Lower lobe of right lung (tissue), 2 donors: ENCODE measurements at places on chromosomes 6 and 20.
A peak's percentile ranks its signal among the peaks of the same experiment; 100 is the strongest.

- DNase-seq = no peak
These were observed 9.8 kb upstream of the BPI start for GRCh38 chr20:38294076-38294591.

DNA sequence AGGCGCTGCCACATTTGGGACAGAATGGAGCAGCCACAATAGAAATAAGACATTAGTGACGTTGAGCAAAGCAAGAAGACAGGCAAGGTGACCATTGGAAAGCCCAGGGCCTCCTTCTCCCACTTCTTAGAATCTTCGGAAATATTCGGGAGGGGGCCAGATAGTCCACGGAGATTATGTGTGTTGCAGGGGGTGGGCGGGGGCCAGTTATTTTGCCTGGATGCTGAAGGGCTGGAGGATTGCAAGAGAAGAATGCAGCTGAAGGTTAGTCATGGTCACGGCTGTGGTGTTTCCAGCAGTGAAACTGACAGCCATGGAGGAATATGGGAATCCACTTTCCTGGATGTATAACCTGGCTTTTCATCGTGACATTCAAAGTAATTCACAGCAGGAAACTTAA lies 88.6 kb downstream of the CDH26 start:
- no peak for DNase-seq

GRCh38 chr20:5608442-5609161 lies 141.6 kb upstream of the SHLD1 start:
- DNase-seq = no peak

- DNase-seq = no peak
These were observed 443.8 kb upstream of the MANEA start for GRCh38 chr6:95133578-95133977.

DNA sequence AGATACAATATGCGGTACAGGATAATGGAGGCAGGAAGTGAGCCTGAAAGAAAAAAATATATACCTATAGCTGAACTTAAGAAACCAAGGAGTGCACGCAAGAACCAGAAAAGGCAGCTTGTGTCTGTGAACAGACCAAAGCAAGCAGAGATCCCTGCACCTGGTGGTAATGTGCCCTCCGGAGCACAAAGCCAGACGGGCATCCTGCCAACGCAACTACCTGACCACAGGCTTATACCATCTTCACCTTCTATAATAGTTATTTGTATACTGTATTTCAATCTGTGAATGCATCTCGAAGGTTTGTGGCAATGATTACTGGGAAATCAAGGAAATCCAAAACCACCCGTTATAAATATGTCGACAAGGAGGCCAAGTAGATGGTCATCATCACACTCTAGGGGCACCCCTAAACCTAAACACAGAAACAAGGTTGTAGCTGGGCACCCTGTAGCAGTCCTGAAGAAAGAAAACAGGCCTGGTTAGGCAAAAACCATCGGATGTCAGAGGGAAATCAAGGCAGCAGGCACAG lies 801 bp downstream of the FBXL4 start:
- peak; percentile 54 for DNase-seq

DNA sequence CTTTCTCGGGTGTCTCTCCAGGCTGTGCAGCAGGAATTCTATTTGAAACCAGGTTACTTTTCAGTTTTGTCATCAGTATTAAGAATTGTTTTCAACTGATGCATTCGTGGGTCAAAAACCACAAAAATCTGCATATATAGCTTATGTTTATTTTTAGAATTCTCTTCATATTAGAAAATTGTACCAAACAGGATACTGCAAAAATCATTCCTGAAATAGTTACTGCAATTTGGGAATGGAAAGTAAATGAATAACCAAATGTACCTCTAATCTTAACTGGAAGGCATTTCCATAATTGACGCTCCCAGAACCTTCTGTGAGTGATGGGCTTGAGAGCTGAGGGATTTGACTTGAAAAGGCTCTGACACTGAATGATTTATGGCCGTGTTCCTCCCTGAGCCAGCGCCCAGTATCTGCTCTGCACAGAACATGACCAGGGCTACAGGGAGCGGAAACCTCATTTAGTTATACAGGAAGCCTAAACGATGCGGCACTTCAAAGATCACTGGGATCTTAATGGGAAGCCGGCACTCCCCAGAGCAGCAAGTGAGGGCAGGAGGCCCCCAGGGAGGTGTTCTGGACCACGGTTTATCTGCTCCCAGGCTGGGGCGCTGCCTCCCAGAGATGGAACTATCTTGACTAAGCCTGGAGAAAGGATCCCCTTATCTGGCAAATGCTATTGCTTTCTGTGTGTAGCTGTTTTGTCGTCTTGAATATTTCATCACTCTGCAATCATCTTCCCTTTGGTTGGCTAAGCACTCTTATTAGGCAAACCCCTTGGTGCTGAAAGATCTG lies 446.0 kb downstream of the QKI start:
- no peak for DNase-seq

- no peak for DNase-seq
These were observed 16.6 kb downstream of the SLC22A1 start for GRCh38 chr6:160137989-160138835.

GRCh38 chr20:24048024-24048611 lies 59.5 kb upstream of the GGTLC1 start:
- no peak for DNase-seq

GRCh38 chr20:19996917-19997316 lies 20.2 kb upstream of the NAA20 start:
- no peak for DNase-seq

DNA sequence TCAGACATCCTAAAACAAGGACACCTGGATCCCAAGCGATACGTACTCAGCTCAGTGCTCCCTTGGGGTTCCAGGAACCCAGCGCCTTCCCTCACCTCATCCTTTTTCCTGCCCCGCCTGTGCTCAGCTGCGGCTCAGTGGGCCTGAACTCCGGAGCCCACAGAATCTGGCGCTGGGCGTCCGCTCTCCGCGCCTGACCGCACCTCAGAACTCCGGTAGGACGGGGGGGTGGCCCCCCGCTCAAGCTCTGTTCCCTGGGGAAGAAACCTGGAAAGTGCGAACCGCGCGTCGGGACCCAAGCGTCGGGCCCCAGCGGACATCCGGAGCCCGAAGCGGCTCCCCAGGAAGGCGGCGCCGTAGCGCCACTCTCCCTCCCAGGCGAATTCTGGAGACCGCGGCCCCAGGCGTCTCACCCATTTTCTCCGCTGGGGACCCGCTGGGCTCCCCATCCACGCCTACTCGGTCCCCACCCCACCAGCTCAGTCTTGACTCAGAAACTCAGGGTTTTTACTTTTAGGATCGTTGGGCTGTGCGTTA lies 336 bp upstream of the LY6G5C start:
- peak; percentile 63 for DNase-seq

DNA sequence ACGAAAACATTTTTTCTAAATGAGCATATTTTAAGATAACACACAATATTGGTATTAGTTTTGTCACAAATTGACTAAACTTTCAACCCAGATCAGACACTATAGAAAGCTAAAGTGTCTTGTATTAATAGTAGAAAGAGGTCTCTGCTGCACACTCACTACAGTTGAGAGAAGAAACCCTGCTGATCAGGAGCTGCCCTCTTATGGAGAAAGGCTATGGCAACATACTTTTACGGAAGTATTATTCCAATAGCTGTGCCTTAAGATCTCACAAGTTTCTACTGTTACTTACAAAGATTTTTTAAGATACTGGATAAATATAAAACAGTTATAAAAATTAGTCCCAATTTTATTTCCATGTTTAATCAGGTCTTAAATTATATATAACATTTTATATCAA lies 155.7 kb downstream of the RIMS1 start:
- DNase-seq = no peak

DNA sequence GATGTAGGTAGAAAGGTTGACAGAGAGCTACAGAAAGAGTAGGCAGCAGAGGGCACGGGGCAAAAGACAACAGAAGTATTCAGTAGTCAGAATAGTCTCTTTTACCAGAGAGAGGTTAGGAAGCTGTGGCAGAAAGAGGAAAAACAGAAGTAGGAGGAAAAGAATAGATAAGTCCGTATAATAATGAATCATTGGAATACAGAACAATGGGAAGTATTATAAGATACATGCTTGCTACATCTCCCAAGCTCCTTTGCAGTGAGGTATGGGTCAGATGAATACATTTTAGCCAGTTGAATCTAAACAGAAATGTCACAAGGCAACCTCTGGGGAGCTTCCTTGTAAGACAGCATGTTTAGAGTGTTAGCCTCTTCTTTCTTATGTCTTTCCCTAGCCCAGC lies 570.5 kb upstream of the CITED2 start:
- DNase-seq = no peak

DNA sequence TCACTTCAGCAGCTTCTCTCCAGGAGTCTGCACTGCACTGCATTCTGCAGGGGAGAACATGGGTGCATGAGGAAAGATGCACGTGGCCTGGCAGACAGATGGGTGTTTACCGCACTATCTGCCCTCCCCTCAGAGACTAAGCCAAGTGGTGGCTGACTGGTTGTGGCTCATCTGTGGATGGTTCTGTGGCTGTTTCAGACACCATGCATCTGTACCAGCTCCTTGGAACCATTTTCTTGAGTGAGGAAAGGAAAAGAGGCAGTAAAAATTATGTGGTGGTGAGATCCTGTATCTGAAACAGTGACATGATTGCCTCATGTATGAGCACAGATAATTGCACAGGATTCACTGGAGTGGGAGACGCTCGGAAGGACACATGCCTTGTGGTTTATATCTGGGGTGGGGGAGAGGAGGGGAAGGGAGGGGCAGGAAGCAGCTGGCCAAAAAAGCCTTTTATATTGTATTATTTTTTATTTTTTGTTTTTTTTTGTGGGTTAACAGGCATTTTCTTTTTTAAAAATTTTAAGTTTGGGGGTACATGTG lies 161.7 kb downstream of the ERMARD start:
- no peak for DNase-seq

DNA sequence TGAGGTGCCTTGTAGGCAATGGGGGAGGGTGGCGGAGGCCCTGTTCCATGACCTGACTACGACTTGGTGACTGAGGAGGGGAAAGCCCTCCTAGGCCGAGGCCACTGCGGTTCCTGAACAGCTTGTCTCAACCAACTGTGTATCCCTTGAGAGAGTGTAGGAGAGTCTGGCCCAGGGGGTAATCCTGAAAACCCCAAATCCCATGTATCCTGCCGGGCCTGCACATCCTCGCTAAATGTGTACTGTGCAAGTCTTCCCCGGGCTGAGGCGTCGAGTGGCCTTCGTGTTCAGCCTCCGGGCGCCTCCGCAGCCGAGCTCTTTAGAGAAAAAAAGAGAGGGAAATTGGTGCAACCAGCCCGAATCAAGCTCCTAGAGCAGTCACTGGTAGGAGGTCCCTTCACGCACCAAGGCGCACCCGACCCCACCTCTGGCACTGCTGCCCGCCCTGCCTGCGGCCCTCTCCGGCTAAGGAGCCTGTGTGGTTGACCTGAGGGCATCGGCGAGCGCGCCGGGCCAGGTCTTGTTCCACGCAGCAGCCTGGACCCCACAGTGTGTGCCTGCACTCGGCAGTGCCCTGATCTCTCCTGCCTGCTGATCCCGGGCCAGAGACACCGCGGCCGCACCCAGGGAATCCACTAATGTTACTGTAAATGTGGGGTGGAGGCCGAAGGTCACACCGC lies 7.3 kb downstream of the SIM1 start:
- DNase-seq = no peak

DNA sequence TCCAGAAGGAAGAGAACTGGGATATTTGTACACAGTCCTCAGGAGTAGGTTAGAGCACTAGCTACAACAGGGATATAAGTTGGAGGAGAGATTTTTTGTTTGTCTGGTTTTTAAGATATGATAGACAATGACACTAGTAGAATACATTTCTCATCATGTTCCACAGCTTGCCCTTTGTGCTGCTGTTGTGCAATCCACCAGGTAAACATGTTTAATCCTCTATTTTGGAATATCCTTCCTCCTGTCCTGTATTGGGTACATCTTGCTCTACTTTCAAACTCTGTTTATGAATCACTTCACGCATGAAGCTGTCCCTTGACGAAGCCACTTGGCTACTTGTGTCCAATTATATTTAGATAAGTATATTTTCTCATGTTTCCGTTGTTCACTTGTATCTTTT lies 153.6 kb upstream of the TENT5A start:
- DNase-seq = no peak

DNA sequence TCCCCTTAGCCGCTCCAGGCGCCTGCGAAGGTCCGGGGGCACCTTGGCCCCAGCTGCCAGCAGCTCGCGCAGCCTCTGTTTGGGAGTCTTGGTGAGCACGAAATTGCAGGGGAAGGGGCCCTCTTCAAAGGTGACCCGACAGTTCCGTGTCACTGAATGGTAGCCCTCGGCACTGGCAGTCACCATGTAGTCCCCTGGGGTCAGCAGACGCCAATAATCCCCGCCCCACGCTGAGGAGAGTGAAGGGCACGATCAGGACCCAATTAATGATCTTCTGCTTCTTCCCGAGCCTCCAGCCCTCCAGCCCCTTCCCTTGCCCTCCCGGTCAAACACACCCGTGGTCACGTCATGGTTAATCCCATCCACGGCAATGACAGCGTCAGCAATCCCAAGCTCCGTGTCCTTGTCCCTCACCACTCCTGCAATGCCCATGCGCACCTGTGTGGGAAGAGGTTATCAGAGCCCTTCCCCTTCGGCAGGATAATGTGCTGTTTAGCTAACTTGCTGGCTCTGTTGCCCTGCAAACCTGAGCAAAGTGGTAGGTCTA lies 6.2 kb downstream of the CPXM1 start:
- no peak for DNase-seq

GRCh38 chr20:49347156-49347555 lies 69.3 kb upstream of the ZNFX1 start:
- no peak for DNase-seq

DNA sequence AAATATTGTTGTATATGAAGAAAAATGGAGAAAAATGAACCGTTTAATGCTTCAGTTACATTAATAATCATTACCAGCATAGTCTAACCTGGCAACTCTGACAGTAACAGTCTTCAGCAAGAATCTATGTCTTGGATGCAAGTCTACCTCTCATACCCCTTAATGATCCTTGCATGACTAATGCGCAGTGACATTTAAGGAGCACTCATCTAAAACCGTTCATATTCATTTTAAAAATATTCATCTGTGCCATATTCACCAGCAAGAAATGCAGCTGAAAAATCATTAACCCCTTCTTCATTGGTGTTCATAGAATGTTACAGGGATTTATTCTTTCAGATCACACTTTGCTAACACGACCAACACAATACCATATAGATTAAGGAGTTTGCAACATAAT lies 227.2 kb upstream of the ASCC3 start:
- DNase-seq = no peak

DNA sequence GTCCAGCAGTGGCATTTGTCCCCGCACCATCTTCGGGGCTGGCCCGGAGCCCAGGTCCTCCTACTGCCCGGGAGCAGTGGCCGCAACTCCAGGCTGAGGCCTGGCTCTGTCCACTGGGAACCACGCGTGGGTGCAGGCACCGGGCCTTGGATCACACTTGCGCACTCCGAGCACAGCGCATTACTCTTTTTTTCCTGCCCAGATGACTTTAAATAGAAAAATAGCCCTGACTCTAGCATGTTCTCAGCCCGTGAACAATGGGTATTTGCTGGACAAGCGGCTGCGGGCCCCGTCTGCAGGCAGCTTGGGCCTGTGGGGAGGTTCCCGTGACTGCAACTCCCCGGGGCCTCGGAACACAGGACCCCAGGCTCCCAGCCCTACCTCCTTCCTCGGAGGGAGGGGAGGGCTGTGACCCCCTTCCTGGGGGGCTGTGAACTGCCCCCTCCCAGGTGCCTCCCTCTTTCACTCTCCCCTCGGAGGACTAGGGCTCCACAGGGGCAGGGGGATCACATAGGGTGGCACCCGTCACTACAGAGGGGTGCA lies 162.2 kb downstream of the TBXT start:
- no peak for DNase-seq
